ENCODE measurements at places on chromosomes 16 and 17.
A peak's percentile ranks its signal among the peaks of the same experiment; 100 is the strongest.

GRCh38 chr17:62882284-62882683, 74.2 kb upstream of the MARCHF10 start:
- peak; percentile 83 for DNase-seq

GRCh38 chr16:64453646-64454045, 668.2 kb downstream of the CDH11 start:
- no peak for DNase-seq

GRCh38 chr16:27945233-27945973, 118.1 kb downstream of the GSG1L start:
- no peak for DNase-seq

GRCh38 chr16:62288990-62289629, 252.9 kb upstream of the CDH8 start:
- no peak for DNase-seq

DNA sequence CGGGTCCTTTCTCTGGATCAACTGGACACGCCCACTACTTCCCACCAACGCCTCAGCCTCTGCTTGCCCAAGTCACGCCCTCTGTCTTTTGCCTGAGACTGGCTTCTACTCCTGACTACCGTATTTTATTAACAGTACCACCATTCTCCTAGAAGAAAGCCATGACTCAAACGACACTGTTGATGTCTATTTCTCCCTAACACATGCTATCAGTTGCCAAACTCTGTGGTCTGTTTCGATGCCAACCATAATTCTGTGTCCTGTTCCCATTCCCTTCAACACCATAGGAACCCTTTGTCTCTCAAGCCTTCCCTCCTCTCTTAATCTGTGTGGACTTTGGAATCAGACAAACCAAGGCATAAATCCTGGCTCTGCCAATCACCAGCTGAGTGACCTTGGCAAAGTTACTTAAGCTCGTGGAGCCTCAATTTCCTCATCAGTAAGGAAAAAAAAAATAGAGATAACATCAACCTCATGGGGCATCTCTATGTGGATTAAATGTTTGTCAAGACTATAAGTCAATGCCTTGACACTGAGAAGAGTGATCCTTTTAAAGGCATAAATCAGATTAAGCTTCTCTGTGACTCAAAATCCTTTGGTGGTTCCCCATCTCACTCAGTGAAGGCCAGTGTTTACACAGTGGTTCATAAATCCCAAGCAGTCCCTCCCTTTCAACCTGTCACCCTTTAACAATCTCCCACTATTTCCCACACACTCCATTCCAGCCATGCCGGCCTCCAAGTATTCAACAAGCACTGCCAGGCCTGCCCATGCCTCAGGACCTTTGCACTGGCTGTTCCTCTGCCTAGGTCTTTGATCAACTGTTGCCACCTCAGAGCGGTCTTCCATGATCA, 45.6 kb downstream of the ERN1 start:
- DNase-seq = peak; percentile 72

DNA sequence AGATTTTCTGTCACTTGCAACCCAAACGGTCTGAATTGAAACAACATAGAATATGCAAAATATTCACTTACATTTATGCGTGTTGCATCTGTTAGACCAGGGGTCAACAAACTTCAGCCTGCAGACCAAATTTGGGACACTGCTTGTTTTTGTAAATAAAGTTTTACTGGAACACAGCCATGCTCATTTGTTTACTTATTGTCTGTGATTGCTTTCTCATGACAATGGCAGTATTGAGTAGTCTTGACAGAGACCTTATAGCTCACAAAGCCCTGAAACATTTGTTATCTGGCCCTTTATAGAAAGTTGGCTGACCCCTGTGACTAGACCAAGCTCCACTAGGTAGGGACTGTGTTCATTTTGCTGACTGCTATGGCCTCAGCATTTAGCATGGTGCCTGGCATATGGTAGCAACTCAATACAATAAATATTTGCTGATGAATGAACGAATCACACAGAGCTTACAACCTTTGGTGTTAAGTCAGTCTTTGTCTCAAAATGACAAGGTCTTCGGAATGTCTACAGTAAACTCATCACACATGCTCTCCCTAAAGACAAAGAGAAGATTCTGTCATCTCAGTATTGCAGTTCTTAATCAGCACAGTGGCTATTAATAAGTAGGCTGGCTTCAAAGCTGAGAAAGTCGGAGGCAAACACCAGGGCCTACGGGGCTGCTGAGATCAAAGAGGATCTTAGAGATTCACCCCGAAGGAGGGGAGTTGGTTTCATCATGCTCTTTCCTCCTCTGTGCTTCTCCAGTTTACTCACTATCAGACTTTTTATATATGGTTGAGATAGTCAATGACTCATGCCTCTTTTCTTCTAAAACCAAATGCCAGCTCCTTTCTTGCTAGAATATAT, 95.2 kb upstream of the AXIN2 start:
- no peak for DNase-seq

GRCh38 chr17:5958850-5959249, 111.3 kb upstream of the WSCD1 start:
- no peak for DNase-seq

- no peak for DNase-seq
Measured at GRCh38 chr17:61836266-61837174, 26.8 kb downstream of the BRIP1 start.

- DNase-seq = no peak
Measured at GRCh38 chr16:50630394-50631020, 50.6 kb downstream of the SNX20 start.

DNA sequence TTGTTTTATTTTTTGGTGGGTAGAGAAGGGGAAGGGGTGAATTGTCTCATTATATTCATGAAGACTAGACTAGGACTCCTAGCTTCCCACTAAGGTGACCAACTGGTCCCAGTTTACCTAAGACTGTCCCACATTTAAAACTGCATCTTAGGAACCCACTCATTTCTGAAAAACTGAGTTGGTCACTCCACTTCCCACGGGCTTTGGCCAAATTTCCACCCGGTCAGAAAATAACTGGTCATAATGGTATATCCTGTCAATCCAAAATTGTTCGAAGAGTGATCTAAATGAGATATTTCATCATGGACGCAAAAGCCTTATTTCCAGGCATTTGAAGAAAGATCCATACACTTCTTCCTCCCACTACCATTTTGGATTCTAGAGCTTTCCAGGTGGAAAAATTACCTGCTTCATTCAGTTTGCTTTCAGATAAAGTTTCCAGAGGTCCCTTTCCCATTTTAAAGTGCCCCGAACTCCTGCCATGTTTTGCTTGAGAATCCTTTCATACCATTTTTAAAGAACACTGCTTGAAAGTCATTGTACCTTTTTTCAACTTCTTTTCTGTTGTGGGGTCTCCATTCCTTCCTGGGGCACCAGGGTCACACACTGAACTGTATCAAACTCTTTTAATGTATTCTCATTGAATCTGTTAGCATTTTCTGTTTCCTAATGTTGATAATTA, 21.8 kb upstream of the ZFHX3 start:
- DNase-seq = no peak

GRCh38 chr17:74864866-74865395, 5.2 kb upstream of the GRIN2C start:
- peak; percentile 83 for DNase-seq

- DNase-seq = peak; percentile 73
Measured at GRCh38 chr17:28878981-28879380, 18.6 kb downstream of the FLOT2 start.

- no peak for DNase-seq
Measured at GRCh38 chr17:82440991-82441627, 9.4 kb downstream of the CYBC1 start.

GRCh38 chr16:85613604-85614337, 649 bp downstream of the GSE1 start:
- DNase-seq = peak; percentile 97

DNA sequence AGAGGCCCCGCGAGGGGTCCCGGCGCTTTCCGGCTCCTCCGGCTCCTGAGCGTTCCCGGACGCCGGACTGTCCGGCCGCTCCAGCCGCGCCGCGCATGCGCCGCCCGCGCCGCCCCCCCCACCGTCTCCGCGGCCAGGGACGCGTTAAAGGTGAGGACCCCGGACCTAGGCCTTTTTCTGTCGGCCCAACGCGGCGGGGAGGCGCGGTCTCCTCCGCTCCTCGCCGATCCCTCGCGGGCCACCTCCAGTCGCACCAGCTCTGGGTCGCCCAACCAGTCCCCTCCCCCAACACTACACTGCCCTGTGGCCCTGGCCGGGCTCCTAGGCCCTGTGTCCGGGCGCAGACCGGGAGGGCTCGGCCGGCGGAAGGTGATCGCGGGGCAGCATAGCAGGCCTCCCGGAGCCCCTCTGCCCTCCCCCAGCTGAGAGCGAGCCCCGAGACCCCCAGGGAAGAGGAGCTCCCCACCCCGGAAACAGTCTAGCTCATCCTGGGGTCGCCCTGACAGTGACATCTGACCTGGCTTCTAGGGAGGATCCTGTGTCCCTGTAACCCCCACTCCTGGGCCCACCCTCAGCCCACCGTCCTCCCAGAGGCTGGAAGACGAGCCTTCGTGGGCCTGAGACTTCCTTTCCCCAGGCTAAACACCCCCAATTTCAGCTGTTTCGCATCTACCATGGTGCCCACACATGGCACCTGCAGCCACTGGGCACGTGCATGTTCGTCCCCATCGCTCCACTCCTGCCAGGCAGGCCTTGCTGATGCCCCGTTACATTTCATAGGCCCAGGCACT, 14.7 kb upstream of the BCAR1 start:
- DNase-seq = peak; percentile 63

GRCh38 chr17:78412403-78412802, 34.0 kb downstream of the PGS1 start:
- DNase-seq = peak; percentile 62

DNA sequence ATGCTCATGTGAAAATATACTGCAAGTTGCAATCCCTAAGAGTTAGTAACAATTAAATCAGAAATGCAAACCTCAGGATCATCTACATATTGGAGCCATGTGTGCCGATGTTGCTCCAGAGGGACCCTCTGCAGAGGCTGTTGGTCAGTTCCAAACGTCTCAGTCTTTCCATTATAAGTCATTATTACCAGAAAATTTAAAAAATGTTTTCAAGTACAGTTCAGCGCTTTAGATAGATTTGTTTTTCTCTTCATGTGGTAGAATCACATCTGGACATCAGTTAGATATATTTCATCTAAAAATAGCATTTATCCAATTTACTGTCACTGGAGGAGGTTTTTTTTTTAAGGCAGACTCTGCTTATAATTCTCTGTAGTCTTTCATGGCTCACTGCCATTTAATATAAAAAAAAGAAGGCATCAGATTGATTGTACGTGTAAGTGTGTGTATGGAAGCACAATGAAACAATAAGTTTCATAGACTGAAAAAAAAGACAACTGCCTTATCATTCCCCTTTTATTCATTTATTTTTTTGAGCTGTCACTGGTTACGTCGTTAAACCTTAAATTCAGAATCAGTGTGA, 46.1 kb upstream of the MARCHF10 start:
- DNase-seq = no peak

DNA sequence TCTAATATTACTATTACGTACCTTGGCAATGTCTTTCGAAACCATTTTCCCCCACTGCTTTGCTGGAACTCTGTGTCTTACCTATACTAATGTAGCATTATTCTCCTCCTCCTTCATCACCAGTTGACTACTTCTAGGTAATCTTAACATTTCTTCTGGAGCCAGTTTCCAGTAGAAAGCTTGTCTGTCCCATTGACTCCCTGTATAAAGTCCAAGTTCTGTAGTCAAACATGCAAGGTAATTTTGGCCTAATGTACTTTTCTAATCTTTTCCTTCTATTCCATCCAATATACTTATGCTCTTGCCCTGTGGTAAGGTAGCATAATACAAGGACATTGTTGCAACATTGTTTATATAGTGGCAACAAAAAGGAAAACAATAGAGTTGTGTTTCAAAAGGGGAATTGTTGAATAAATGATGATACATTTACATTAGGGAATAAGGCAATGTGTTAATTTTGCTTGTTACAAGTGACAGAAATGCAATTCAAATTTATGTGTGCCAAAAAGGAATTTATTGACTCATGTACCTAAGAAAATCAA, 27.9 kb downstream of the OMG start:
- DNase-seq = no peak

GRCh38 chr16:78489631-78490030, 390.2 kb downstream of the WWOX start:
- DNase-seq = no peak

- DNase-seq = no peak
Measured at GRCh38 chr17:34370376-34370996, 7.5 kb upstream of the CCL1 start.

DNA sequence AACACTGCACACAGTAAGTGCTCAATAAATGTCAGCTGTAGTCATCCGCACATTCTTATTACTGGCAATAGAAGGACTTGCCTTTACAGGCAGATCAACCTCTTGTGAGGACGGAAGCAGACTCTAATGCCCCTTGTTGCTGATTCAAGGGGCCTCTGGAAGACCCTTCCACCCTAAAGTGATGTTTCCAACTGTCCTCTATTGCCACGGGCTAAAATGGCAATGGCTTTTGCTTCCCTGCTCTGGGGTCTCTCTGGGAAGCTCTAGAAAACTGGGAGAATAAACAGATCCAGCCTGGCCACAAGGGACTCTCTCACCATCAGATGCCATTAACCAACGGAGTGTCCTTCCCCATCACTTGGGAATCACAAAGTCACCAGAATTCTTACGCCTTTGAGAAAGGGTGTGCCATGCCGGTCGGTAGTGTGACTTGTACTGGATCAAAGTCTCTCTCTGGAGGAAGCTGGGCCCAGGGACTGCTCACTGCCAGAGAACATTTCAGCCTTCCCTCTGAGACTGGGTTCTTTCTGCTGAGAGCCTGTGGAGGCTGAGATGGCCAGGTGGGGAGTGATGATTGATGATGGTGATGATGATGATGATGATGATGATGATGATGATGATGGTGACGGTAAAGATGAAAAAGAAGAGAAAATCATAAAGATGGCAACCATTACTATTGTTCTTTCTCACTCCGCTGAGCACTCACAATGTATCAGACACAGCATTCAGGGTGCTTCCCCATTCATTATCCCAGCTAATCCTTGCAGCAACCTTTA, 146.8 kb downstream of the CYLD start:
- DNase-seq = no peak

DNA sequence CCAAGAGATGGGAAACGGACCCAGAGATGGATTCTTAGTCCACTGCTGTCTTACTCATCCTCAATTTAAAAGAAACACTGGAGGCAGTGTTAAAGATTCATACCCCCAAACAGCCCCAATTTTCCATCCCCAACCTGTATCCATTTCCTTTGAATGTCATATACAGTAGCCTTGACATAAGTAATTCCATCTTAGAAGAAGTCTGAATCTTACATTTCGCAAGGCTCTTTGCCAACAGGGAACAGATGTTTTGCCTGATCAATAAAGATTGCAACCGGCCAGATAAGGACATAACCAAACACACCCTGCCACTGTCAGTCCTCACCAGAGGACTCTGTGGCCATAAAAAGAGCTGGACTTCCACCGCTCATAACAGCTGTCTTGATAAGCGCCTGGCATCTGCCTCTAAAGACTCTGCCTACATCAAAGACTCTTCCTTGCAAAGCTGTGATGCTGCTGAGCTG, 59.0 kb upstream of the MED9 start:
- peak; percentile 91 for DNase-seq

- peak; percentile 90 for DNase-seq
Measured at GRCh38 chr17:35849469-35850348, 19.0 kb downstream of the HEATR9 start.

All from hematopoietic multipotent progenitor cell treated with erythropoietin and hydrocortisone succinate and interleukin-3 and kit ligand, for 4 days (in vitro differentiated cells).